Smooth muscle cell of the pulmonary artery (primary cell): ENCODE measurements at places on chromosomes 3 and 15. TPM values are rescaled to one million over a fixed set of nuclear protein-coding genes. Genes with fewer than 3 reads are reported as not detected.

RBPMS2 gene
- total RNA-seq: 0.07 TPM in 1 of 2 replicates, not detected in the other

CHRM5 gene
- 0.07 TPM in 1 of 2 replicates, not detected in the other for total RNA-seq

INSYN1 gene
- 1.3 and 3.3 TPM in 2 replicates for total RNA-seq

WNT5A gene
- total RNA-seq: 12.4 and 80.7 TPM in 2 replicates

THSD4 gene
- 56.2 and 120 TPM in 2 replicates for total RNA-seq

MKRN3 gene
- total RNA-seq: 0.43 and 1.5 TPM in 2 replicates

GOLGA6L10 gene
- 0.85 and 1.3 TPM in 2 replicates for total RNA-seq

IMPG2 gene
- total RNA-seq: 0.26 and 0.33 TPM in 2 replicates

NRG4 gene
- 0.17 and 0.20 TPM in 2 replicates for total RNA-seq

ERICH6 gene
- total RNA-seq: 0.03 and 0.07 TPM in 2 replicates

PLA2G4D gene
- under 0.01 TPM in 1 of 2 replicates, not detected in the other for total RNA-seq

MUSTN1 gene
- total RNA-seq: 0.13 TPM in 1 of 2 replicates, not detected in the other

CLDN11 gene
- total RNA-seq: 50.9 and 183 TPM in 2 replicates

TTLL13 gene
- total RNA-seq: 0.07 TPM in 1 of 2 replicates, not detected in the other

HRG gene
- total RNA-seq: not detected in 2 replicates

MCF2L2 gene
- 0.13 and 0.33 TPM in 2 replicates for total RNA-seq
